ENCODE measurements at places on chromosomes 4 and X.

DNA sequence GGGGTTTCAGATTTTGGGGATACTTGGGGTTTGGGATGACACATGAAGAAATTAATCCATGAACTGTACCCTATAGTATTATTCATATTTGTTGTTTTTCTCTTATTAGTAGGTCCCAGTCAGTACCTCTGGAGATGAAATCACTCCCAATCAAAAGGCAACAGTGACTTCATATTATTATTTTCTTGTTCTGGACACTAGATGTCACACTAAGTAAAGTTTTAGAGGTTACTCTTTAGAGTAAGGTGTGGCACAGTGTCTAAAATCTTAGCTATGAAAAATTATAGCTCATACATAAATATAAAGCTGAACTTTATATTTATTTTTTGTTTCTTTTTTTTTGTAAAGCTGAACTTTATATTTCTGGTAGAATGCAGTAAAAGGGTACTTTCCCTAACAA, 35.1 kb downstream of the FAM114A1 start:
- DNase-seq: peak; percentile 55

- DNase-seq: no peak
These were observed 159.6 kb upstream of the AGTR2 start for GRCh38 chrX:116010939-116011338.

DNA sequence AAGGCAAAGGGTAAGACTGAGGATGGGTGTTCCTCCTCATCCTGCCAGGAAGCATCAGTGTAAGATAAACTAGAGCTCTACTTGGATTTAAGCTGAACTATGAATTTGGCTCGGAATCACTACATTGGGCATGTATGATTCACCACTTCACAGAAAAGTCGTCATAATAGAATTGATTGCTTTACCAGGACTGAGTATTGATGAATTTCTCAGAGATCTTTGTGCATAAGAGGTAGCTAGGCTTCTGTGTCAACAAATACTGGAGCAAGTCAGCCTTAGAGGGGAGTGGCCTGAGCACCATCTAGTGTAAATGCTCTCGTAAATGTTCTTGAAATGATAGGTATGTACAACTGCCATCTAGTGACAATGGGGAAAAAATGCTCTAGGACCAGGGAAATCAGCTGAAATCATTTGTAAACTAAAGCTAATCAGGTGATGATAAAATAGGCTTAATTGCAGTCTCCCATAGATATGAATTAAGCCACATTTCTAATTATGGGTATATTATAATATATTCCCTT, 309.5 kb upstream of the FMR1 start:
- DNase-seq: no peak

- no peak for DNase-seq
These were observed 18.0 kb downstream of the IRF2 start for GRCh38 chr4:184456337-184456736.

DNA sequence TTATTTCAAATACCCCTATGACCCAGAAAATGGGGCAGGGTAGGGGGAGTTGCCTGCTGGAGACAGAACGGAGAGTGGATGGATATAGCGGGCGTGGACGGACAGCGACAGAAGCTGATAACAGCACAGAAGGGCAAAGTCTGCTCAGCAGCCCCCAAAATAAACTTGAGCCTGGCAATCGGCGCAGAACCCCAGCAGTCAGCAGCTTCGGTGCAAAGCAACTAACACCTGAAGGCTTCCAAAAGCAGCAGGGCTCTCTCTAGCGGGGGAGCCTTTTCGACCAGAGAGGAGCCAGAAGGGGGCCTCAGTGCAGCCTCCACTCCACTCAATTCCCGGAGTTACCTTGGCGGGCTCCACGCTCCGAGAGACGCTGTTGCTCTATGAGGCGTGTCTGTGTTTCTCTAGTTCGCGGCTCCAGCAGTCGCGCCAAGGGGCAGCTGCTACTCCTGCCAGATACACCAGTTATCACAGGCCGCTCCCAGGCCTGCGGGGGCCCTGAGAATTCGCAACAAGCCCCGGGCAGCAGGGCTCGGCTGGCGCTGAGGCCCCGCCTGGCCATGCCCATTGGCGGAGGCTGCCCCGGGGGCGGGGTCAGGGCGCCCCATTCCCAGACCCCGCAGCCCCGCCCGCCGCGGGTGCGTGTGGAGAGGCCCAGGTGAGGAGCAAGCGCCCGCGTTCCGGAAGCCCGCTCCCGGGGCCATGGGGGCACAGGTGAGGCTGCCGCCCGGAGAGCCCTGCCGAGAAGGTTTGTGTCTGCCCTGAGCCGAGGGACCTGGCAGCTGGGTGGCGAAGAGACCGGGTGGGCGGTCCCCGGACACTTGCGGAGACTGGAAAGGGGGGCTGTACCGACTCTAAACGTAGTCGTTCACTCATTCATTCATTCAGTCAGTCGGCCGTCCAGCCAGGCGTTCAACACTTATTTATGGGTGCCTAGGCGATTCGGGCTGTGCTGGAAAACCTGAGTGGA, at the start of the genes CNGA1 and NIPAL1:
Gene CNGA1, minus strand, starts transcription at position 541 of the 967 bp plus-strand sequence. CDS start 63,992 bp downstream, outside the sequence.
Gene NIPAL1, plus strand, starts transcription at position 632 of the 967 bp plus-strand sequence. Its CDS starts 68 bp downstream, at position 700.
- peak; percentile 86 for DNase-seq

DNA sequence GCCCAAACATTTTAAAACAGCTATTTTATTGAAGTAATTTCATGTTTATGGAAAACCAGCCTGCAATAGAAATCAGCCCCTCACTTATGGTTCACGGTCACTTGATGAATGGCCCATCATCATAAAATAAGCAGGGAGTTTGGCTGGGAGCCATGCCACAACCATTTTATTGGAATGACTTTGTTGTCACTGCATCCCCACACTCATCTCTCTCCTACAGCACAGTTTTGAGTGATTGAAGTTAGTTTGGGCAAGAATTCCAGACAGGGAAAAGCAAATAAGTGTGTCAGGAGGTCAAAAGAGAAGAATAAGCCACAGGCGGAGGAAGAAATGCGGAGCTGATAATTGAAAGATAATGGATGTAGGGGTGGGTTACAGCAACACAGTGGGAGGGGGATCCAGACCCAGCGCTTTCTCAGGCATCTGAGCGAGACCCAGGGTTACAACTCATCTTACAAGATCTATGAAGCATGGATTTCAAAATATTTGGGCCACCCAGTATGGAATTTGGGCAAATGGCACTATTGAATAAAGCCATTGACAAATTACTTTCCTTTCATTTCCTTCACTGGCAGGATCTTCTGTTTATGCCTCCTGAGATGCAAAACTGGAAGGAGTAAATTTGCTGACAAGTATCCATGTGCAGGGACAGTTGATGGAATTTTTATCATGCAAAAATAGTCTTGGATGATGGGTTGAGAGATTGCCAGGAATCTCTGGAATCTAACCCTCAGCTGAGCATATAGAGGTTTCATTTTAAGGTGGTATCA, 100.8 kb downstream of the SHROOM3 start:
- DNase-seq: peak; percentile 65

GRCh38 chr4:28926156-28926555, 1794.0 kb upstream of the PCDH7 start:
- DNase-seq: no peak

- peak; percentile 58 for DNase-seq
These were observed 5.5 kb upstream of the WFS1 start for GRCh38 chr4:6264225-6264540.

DNA sequence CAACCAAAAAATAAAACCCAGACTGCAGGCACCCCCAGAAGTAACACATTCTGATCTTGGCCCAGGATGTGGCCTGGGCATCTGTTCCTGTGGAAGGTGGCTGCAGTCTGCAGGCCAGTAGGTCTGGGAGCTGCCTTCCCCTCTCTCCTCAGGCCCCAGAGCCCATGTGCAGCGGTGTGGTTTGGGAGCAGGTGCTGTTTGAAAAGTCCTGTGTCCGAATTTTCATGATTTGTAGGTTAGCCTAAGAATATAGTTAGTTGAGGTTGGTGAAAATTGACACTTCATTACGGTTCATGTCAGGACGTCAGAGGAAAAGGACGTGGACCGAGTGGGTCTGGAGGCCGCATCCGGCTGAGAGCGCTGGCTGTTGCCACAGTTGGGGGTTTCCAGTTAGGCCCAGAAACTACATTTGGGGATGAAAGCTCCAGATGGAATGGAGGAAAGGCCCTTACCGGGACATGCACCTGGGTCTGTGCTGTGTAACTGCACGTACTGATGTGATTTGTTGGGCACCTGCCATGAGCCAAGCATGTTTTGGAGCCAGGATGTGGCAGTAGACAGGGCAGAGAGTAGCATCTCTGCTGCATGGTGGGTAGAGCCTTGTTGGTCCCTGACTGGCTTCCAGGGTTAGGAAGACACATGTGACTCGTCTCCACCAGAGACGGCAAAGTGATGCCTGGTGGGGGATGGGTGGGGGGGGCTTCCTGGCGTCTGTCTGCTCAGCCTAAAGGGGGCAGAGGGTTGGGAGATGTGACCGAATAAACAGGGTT, 21.7 kb upstream of the HGFAC start:
- no peak for DNase-seq

DNA sequence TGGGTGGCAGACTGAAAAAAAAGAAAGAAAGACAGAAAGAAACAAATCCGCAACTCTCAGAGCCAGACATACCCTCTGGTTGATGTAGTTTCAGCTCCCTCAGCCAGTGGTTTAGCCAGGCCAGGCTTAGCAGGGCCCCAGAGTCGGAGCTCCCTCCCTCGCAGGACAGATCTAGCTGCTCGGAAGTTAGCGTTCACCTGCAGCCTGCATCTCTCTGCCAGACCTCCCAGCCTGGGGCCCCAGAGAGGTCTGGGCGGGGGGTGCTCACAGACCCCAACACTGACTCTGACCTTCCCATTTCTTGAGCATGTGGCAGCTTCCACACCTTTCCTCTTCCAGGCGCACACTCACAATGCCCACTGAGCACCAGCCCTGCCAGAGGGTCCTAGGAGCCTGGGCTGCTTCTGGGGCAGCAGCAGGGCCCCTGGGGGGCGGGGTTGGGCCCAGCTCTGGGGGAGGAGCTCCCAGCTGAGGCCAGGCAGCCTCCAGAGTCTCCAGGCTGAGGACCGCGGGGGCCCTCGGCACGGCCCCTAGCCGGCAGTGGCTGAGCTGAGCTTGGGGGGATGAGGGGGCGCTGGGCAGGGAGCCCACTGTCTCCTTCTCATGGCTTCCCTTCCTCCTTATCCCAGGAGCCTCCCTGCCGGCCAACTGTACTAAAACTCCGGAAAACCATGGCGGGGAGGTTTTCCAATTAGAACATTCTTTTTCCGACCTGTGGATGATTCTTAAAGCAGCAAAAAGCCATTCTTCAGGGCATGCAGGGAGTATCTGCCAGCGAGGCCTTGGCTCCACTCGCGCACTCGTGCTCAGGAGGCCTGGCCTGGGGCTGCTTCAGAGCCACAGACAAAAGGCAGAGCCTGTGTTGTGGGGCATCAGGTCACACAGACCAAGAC, 4.6 kb upstream of the ZNF185 start:
- DNase-seq: no peak

- no peak for DNase-seq
These were observed 26.0 kb downstream of the C4orf17 start for GRCh38 chr4:99536848-99537247.

GRCh38 chr4:4979971-4980370, 39.3 kb downstream of the CYTL1 start:
- DNase-seq: no peak

DNA sequence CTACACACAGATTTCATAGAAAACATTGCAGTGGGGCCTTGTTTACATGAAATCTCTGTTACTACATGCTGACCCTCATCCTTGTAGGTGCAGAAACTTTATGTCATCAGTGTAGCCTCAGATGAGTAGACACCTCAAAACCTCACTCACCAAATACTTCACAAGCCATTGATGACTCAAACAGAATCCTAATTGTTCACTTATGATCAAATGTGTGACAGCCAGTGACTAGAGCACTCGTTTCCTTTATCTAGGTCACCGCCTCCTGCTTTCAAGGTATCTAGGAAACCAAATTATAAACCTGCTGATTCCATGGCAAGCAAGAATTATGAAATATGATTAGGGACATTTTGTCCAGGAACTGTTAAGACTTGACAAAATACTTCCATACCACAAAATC, 255.8 kb upstream of the GPRIN3 start:
- DNase-seq: peak; percentile 24
